BJ (cell line): ENCODE measurements at places on chromosomes 2 and 18. TPM values are rescaled to one million over a fixed set of nuclear protein-coding genes. Genes with fewer than 3 reads are reported as not detected.

The SERPINB8 gene
- polyA plus RNA-seq = 18.4 and 27.0 TPM in 2 replicates

The ANKRD62 gene
- polyA plus RNA-seq = not detected in 2 replicates

The TEKT4 gene
- polyA plus RNA-seq = not detected in 2 replicates

The MBD1 gene
- polyA plus RNA-seq = 36.0 and 54.4 TPM in 2 replicates

The SYT4 gene
- polyA plus RNA-seq = not detected in 2 replicates

The NDUFV2 gene
- 70.0 and 124 TPM in 2 replicates for polyA plus RNA-seq

The TOGARAM2 gene
- polyA plus RNA-seq = 0.09 and 0.29 TPM in 2 replicates

The UGT1A5 gene
- polyA plus RNA-seq = not detected in 2 replicates

The LMAN2L gene
- polyA plus RNA-seq = 29.6 and 30.8 TPM in 2 replicates

The CNGA3 gene
- not detected in 2 replicates for polyA plus RNA-seq

- DNase-seq = no peak
Measured at GRCh38 chr2:130374587-130375290, 18.9 kb downstream of the PTPN18 start.

DNA sequence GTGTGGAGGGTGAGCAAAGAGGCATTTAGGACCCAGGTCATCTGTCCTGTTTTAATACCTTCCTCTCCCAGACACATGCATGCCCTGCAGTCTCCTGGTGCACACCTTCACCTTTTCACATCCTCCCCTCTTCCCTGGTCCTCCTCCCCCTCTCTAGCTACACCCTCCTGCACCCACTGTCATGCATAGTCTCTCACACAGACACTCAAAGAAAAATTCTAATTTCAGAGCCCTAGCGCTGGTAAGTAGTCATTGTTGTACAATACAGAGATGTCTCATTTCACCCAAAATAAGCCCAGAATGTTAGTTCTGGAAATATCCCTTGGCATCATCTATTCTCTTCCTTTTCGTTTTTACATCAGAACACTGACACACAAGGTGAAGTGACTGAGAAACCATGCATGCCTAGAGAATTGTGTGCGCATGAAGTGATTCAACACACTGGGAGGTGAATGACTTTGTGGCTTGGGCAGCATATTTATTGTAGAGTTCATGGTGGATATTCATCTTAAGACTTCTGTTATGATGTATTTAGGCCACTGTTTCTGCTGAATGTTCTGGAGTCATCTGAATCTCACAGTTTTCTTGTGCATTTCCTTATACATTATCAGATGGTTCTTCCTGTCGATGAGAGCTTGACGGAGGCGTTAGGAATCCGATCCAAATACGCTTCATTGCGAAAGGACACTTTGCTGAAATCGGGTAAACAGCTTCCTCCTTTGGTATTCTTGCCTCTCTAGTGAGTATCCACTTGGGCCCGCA lies 69.9 kb downstream of the COA5 start:
- DNase-seq = no peak

DNA sequence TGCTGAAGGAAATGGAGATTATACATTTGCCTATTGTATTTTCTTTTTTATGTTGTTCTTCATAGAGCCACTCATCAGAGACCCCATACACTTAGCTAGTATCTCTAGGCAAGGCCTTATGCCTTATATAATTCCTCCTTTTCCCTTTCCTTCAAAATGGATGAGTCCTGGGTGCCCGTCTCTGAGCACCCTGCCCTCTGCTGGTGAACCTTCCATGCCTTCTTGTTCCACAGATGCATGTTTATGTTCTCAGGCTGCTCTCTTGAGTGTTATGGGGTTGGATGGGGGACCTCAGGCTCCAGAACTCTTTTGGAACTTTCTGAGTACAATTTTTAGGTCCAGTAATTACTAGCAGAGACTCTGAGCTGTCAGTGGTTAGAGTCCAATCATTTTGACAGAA lies 368.6 kb upstream of the SPRED2 start:
- no peak for DNase-seq

GRCh38 chr2:53315149-53315548 lies 452.5 kb upstream of the CHAC2 start:
- no peak for DNase-seq

DNA sequence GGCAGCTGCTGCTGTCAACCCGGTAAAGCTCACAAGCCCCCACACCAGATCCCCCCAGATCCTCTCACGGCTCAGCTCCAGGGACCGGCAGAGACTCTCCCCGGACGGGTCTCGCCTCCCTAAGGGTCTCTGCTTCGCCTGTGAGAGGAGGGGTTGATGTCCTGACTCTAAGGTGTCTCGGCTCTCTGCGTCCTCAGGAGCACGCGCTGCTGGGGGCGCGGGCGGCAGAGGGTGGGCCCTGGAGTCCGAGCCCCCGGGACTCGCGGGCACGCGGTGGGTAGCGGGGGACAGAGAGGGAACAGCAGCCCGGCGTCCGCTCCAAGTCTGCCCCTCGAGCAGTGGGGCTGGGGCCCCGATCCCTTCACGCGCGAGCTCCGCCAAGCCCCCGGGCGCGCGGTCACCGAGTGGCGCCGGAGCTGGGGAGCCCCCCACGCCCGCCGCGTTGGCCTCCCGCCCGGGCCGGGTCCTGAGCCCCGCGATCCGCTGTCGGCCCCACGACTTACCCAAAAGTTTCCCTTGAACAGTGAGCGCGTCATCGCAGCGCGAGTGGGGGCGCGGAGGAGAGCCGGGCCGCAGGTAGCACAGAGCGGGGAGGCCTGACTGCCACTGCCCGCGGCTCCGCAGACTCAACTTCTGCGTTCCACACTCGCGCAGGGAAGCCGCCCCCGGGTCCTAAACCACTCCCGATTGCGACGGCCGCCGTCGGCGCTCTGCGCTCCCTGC lies at the start of gene PSTPIP2:
PSTPIP2 (minus strand) TSS at position 608 of the 723 bp plus-strand sequence; CDS start at position 536, 72 bp downstream.
- DNase-seq = no peak

GRCh38 chr2:238069021-238069709 lies 8.4 kb downstream of the SCLY start:
- DNase-seq = no peak

DNA sequence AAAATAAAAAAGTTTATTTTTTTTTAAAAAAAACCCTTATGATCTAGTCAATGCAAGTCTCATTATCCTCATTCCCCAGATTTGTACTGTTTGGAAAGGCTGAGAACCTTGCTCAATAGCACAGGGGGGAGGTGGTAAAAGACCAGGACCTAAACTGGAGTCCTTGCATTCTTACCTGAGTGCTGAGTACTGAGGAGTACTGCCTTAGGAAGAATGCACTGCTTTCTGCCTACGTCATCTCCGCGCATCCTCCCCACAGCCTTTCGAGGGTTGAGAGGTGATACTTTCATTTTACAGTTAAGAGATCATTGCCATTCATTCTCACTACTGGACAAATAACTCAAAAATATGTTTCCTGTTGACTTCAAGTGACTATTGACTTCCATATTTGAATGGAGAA lies 73.8 kb downstream of the MAP3K20 start:
- no peak for DNase-seq

- DNase-seq = peak; percentile 67
Measured at GRCh38 chr18:68427951-68428401, 286.9 kb downstream of the TMX3 start.

GRCh38 chr2:56682397-56682760 lies 498.6 kb downstream of the CCDC85A start:
- no peak for DNase-seq

- DNase-seq = no peak
Measured at GRCh38 chr2:232890536-232890895, 20.5 kb downstream of the SNORC start.

DNA sequence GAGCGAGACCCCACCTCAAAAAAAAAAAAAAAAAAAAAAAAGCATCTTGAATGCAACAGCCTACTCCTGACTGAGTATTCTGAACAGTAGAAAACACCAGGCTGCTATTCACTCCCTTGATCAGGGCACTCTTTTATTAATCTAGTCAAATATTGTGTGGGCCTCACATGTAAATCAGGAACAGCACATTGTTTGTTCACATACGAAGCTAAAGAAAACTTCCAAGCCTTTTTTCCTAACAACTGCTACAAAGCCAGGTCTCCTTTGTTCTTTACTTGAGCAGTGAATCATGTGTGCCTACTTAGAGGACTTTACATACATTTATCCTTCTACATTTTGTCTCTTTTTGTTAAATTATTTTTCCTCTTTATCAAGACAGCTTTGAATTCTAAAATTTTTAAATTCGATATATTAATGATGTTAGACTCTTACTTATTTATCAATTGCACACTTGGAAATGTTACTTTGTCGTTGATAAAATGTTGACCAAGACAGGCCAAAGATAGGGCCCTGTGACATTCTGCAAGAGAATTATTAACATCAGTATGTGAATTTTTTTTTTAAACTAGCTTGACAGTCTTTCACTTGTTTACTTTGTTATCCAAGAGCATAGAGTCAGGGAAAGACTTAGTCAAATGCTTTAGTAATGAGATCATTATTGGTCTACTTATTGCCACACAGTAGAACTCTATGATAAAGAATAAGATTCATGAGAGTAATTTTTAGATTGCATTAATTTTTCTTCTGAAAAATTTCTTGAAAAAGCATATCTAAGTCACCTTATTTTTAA lies 13.2 kb downstream of the SPATS2L start:
- no peak for DNase-seq

DNA sequence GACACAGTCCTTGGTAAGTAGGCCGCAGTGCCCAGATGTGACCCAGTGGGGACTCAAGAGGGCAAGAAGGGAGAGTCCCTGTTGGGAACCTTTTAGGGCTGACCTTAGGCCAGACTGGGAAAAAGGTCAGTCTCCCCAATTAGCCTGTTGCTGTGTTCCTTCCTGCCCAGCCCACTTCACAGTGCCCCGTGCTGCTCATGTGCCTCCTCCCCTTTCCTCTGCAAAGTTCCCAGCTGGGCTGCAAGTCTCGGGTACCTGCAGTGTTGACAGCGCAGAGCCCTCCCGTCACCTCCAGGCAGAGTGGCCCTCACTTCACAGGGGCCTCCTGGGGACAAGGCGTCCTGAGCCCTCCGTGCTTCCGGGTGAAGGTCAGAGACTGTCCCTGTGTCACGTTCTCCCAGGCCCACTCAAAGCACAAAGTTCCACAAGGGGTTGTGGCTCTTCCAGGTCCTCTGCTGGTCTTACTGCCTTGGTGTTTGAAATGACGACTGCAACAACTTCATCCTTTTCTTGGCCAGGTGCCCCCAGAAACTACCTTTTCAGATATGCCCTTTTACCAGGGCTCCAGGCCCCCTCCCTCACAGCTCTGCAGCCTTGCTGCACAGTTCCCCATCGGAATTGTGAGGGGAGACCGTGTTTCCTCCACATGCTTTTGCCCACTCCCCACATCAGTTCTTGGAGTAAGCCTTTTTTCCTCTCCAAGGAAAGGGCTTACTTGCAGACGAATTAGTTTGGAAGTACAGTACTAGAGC lies 225.8 kb downstream of the ALPK2 start:
- DNase-seq = no peak

DNA sequence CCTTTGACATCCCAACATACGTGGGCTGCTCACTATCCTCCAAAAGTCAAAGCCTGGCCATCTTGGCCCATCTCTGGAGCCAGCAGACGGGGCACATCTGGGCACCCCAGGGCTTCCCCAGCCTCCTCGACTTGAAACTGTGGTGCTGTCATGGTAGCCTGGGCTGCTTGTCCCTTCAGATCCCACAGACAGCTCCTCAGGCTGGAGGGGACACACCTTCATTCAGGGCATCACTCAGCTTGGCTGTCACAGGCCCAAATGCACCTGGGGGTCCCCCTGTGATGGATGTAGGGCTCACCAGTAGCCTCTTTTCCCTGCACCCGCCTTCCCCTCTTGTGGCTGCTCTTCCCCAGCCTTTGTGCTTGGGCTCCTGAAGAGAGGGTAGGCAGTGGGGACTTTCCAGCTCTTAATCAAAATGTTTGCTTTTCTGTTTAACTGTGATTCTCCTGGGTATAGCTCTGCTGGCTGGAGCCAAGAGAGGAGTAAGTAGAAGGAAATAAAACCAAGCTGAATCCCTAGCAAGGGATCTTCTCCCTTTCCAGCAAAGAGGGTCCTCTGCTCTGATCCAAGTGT lies 92.3 kb downstream of the GYPC start:
- DNase-seq = no peak

- DNase-seq = no peak
Measured at GRCh38 chr2:109439986-109440385, 173.8 kb downstream of the SEPTIN10 start.

GRCh38 chr18:57352761-57353136 lies 392 bp downstream of the ST8SIA3 start:
- no peak for DNase-seq

DNA sequence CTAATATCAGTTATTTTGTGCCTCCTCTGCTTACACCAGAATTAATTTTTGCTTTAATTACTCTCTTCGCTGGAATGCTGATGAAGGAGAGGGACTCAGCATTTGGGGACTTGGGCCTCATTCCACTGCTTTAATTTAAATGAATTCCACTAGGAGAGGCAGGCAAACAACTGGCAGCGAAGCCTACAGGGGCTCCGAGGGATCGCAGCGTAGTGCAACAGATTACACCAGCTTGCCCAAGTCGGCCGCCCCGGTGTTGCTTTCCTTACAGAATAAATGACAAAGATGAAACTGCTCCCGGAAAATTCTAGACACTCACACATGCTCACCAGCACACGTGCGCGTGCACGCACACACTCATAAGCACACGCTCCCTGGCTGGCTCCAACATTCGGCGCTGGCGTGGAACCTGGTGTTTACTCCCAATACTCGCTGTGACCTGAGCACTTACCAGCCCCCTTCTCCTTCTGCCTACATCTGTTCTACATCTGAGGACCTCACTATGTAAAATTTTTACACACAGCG lies 175.4 kb downstream of the ZNF521 start:
- no peak for DNase-seq

- no peak for DNase-seq
Measured at GRCh38 chr2:135985826-135986393, 484 bp upstream of the DARS1 start.

GRCh38 chr2:190052307-190052706 lies 10.2 kb downstream of the MSTN start:
- no peak for DNase-seq

DNA sequence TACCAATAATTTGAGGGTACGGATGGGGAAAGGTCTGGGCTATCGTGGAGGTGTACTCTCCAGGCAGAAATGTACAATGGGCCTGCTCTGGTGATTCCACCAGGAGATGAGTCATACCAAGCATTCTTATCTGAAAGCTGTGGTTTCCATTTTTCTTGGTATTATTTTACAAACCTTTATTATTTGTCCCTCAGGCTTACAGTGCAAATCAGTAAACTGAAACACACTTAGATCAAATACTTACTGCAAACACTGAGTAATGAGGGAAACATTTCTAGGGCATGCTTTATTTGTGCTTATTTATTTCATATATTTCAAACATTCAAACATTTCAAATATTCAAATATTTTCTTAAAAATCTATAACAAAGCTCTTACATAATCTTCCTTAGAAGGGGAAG lies 319.8 kb downstream of the RND3 start:
- DNase-seq = peak; percentile 23
